ENCODE measurements at places on chromosomes 4 and X.

- H3K27me3 ChIP-seq = no peaks in the 10 kb centered on the region
- no peak overlapping the region for H3K4me3 ChIP-seq
- no peaks in the 10 kb centered on the region for H3K36me3 ChIP-seq
- no peak overlapping the region for H3K27ac ChIP-seq
- no peaks in the 10 kb centered on the region for H3K4me1 ChIP-seq
- no peak for DNase-seq
Measured at GRCh38 chr4:84215217-84215616, 283.9 kb downstream of the NKX6-1 start.

- DNase-seq = no peak
- H3K4me1 ChIP-seq = no peaks in the 10 kb centered on the region
- H3K27ac ChIP-seq = no peak overlapping the region
- H3K36me3 ChIP-seq = peaks cover 12% of the 10 kb centered on the region
- no peaks in the 10 kb centered on the region for H3K27me3 ChIP-seq
Measured at GRCh38 chr4:158891256-158891655, 122.4 kb downstream of the FNIP2 start.

- H3K27ac ChIP-seq = no peak overlapping the region
- H3K36me3 ChIP-seq = no peaks in the 10 kb centered on the region
- H3K4me1 ChIP-seq = no peaks in the 10 kb centered on the region
- H3K27me3 ChIP-seq = no peaks in the 10 kb centered on the region
- no peak overlapping the region for H3K4me3 ChIP-seq
Measured at GRCh38 chr4:15898902-15899301, 39.6 kb downstream of the FGFBP1 start.

- H3K27me3 ChIP-seq = no peaks in the 10 kb centered on the region
- H3K4me1 ChIP-seq = no peaks in the 10 kb centered on the region
- no peak overlapping the region for H3K27ac ChIP-seq
- no peak overlapping the region for H3K4me3 ChIP-seq
- H3K36me3 ChIP-seq = no peaks in the 10 kb centered on the region
Measured at GRCh38 chr4:26273616-26273980, 47.2 kb upstream of the RBPJ start.

DNA sequence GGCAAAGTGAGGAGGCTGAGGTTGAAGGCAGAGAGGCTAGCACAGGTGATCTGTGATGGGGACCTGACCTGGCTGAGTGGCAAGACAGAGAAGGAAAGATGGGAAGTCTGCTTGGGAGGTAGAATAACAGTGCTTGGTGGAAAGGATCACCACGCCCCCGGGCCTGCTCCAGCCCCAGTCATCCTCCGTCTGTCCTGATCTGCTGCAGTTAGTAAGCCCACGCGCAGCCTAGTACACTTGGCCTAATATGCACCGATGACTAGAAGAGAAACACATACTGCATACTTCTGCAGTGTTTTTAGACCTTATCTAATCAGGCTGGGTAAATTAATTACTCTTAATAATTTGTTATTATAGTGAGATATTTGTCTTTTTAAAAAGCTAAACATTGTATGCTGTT lies 103.7 kb upstream of the KLF3 start:
- H3K4me3 ChIP-seq = no peak overlapping the region
- peaks cover 16% of the 10 kb centered on the region for H3K4me1 ChIP-seq
- no peak for DNase-seq
- no peaks in the 10 kb centered on the region for H3K27me3 ChIP-seq
- H3K27ac ChIP-seq = no peak overlapping the region

DNA sequence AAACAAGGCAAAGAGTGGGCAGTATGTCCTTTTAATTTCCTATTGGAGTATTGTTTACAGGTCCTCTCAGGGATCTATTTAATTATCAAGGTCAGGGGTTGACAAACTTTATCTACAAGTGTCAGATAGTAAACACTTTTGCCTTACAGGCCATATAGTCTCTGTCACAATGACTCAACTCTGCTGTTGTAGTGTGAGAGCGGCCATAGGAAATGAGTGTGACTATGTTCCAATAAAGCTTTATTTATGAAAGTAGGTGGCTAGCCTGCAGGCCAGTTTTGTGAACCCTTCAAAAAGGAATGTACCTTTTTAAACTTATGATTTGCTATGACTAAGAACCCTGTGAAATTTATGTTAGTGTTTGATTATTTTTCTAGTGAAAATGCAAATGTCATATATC lies 156.1 kb downstream of the GPAT3 start:
- no peak for DNase-seq
- no peak overlapping the region for H3K4me3 ChIP-seq
- H3K36me3 ChIP-seq = no peaks in the 10 kb centered on the region
- no peaks in the 10 kb centered on the region for H3K27me3 ChIP-seq
- no peak overlapping the region for H3K27ac ChIP-seq

DNA sequence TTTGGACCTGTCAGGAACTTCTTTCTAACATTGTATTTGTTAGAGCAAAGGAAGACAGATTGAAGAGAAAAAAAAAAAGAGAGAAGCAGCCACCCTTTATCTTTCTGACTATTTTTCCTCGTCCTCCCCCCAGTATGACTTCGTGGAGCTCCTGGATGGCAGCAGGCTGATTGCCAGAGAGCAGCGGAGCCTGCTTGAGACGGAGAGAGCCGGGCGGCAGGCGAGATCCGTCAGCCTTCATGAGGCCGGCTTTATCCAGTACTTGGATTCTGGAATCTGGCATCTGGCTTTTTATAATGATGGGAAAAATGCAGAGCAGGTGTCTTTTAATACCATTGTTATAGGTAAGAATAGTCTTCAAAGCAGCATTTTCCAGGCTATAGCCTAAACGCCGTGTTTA lies 237.7 kb downstream of the DCTD start:
- no peak overlapping the region for H3K4me3 ChIP-seq
- no peaks in the 10 kb centered on the region for H3K4me1 ChIP-seq
- H3K36me3 ChIP-seq = no peaks in the 10 kb centered on the region
- no peak for DNase-seq
- no peak overlapping the region for H3K27ac ChIP-seq

GRCh38 chrX:114582698-114583395 lies 1.0 kb upstream of the HTR2C start:
- H3K4me3 ChIP-seq = no peak overlapping the region
- H3K4me1 ChIP-seq = peaks cover 27% of the 10 kb centered on the region
- no peaks in the 10 kb centered on the region for H3K36me3 ChIP-seq
- no peak for DNase-seq

GRCh38 chrX:140229191-140229590 lies 263.9 kb upstream of the CXorf66 start:
- no peak for DNase-seq
- no peaks in the 10 kb centered on the region for H3K4me1 ChIP-seq
- no peak overlapping the region for H3K4me3 ChIP-seq
- H3K36me3 ChIP-seq = no peaks in the 10 kb centered on the region
- H3K27ac ChIP-seq = no peak overlapping the region

DNA sequence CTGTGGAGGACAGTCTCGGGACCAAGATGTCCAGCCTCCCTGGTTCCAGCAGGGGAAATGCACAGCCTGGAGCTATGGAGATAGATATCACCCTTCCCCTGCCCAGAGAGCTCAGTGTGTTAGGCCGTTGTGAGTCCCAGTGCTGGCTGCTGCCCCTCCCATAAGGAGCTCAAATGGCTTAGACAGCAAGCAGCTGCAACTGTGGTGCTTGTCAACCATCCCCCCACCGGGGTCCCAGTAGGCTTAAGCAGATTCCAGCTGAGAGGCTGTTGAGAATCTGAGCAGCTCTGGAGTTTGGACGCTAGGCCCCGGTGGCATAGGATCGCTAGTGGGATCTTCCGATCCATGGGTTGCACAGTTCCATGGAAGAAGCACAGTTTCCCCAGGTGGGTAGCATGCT lies 181.8 kb upstream of the POF1B start:
- no peak overlapping the region for H3K27ac ChIP-seq
- no peaks in the 10 kb centered on the region for H3K27me3 ChIP-seq
- DNase-seq = no peak
- no peaks in the 10 kb centered on the region for H3K36me3 ChIP-seq
- no peaks in the 10 kb centered on the region for H3K4me1 ChIP-seq
- no peak overlapping the region for H3K4me3 ChIP-seq
